Activated CD4-positive, CD25-positive, alpha-beta regulatory T cell treated with anti-CD3 and anti-CD28 coated beads, Interleukin-2, amount 50 U/mL, for 72 hours (primary cell): ENCODE measurements at places on chromosomes 16 and 17.

DNA sequence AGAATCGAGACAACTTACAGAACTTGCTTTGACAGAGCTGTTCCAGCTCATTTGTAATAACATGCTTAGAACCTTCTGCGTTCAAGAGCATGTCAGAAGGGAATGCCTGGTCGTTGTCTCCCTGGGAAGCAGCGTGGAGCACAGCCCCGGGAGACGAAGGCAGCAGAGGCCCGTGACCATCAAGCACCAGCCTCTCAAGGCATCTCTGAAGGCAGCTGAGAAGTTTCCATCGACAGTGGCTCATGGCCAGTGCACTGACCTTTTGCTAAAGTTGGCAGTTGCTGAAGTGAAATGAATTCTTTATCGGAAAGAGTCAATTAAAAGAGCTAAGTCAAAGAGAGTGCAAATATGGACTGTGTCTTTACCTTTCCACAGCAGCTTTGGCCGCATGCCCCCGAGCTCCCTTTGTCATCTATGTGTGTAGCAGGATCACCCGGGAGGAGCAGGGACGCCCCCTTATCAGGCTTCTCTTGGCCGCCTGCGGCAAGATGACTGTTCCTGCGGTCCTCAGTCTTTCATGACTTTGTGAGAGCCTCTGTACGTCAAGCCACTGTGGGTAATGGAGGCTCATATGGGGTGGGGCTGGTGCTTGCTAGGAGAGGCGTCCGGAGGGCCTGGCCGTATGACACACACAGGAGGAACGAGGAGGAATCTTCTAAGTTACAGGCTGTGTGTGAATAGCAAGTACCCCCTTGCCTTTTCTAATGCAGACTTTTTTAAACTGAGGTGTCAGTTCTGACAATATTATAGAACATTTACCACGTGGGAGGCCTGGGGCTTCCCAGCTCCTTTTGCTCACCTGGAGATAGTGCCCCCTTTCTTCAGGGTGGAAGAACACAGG, 54.2 kb downstream of the LDHD start:
- DNase-seq = no peak

- no peak for DNase-seq
Measured at GRCh38 chr17:9705745-9706144, 60.4 kb downstream of the USP43 start.

- DNase-seq = no peak
Measured at GRCh38 chr17:51362811-51363585, 102.7 kb downstream of the UTP18 start.

- no peak for DNase-seq
Measured at GRCh38 chr17:10120749-10121148, 77.7 kb downstream of the GAS7 start.

GRCh38 chr17:57556320-57556719, 188.8 kb downstream of the CCDC182 start:
- DNase-seq = no peak
